ENCODE measurements at places on chromosomes 7 and 10.

GRCh38 chr10:52923520-52923919, 150.9 kb upstream of the MBL2 start:
- DNase-seq, result no peak

GRCh38 chr7:20270371-20270770, 53.2 kb upstream of the MACC1 start:
- DNase-seq, result no peak

- DNase-seq, result no peak
Measured at GRCh38 chr7:17105701-17106100, 192.8 kb upstream of the AHR start.

DNA sequence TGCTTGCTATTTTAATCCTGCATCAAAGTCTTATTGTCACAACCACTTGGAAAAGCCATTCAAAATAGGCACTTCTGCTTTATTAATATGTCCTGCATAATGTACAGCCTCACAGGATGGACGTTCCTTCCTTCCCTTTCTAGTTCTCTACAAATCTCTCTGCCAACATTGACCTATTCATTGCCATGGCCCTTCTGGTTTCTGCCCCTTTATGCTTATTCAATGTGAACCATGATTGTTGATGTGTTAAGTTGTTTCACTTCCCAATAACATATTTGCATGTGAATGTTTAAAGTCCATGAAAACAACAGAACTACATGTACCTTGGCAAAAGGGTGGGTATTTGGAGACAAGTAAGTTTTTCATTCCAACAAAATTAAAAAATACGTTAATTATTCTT, 45.7 kb downstream of the COL28A1 start:
- no peak for DNase-seq

DNA sequence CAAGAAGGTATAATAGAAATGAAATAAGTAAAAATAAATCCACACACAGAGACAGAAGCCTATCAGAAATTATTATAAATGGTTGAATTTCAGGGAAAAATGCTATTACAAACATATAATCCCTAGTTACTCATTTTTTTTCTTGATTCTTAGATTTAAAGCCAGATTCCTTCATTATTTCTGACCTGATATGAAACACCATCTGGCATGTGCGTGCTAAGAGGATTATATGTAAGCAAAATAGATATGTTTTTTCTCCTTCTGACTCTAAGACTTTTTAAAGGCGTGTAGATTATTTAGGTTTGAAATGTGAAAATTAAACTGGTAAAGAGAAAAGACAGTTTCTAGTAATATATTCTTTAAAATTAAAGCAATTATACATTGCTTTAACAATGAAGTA, 236.7 kb upstream of the ETV1 start:
- DNase-seq, result no peak

- DNase-seq, result no peak
Measured at GRCh38 chr7:55063633-55064032, 44.8 kb downstream of the EGFR start.

- no peak for DNase-seq
Measured at GRCh38 chr7:134246347-134246746, 70.4 kb downstream of the SLC35B4 start.

- no peak for DNase-seq
Measured at GRCh38 chr10:94276140-94276539, 86.6 kb downstream of the NOC3L start.

- no peak for DNase-seq
Measured at GRCh38 chr7:106231856-106232490, 52.8 kb downstream of the NAMPT start.

GRCh38 chr10:78849731-78850130, 219.0 kb upstream of the ZMIZ1 start:
- no peak for DNase-seq

DNA sequence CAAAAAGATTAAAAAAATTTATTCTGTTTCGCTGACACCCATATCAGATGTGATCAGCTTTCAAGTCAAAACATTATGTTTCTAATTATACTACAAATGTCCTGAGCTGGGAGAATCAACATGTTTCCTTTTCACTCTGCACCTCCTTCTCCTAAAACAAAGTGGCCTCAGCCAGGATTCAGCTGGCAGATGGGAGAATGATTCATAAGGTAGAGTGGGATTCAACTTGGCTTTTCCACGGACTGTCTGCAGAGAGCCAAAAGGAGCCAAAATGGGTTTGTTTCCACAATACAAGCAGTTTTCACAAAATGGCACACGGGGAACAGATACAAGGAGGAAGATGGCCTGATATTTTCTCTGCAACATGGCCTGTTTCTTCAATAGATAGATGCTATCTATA, 376.5 kb upstream of the PRKCQ start:
- no peak for DNase-seq

DNA sequence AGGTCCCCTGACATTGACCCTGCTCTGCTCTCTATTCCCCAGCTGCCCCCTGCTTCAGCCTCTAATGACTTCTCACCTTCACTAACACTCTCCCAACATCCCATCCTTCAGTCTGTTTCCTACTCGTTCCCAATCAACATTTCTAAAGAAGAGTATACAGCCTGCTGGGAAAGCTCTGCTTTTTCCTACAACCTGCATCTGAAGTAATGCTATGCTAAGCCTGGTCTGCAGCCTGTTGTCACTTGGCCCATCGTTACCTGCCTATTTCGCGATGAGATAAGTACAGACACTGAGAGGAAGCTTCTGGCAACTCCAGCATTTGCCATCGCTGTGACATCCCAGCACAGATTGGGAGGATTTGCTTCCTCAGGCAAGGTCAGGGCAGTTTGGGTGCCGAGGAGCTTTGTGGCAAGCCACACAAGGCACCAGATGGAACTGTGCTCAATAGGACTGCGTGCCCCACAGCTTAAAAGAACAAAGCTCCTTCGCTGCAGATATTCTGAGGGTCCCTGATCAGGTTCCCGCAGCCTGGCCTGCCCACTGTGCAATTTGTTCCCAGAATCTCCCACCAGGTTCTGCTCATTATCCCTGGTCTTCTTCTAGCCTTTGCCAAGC, 51.4 kb downstream of the PKD1L1 start:
- DNase-seq, result no peak
